ENCODE measurements at places on chromosomes 2 and 18.

GRCh38 chr2:117269574-117269973 lies 544.9 kb upstream of the DDX18 start:
- ATAC-seq = no peak

- ATAC-seq = no peak
Measured at GRCh38 chr2:43186679-43187374, 39.6 kb downstream of the ZFP36L2 start.

DNA sequence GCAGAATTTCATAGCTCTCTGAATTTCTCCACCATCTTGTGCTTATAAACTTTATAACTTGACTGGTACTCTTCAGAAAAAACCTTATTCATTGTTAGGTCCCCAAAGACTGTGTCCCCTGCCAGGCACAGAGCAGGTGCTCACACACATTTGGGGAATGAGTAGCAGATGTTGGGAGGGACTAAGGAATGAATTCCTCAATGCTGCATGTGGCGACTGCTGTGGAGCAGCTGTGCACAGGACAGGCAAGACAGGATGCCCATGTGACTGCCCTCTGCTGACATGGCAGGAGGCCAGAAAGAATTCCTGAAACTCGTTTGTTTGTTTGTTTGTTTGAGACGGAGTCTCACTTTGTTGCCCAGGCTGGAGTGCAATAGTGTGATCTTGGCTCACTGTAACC lies 122.3 kb upstream of the ITGA6 start:
- ATAC-seq = no peak

GRCh38 chr2:18247282-18248110 lies 313.0 kb downstream of the RDH14 start:
- no peak for ATAC-seq

DNA sequence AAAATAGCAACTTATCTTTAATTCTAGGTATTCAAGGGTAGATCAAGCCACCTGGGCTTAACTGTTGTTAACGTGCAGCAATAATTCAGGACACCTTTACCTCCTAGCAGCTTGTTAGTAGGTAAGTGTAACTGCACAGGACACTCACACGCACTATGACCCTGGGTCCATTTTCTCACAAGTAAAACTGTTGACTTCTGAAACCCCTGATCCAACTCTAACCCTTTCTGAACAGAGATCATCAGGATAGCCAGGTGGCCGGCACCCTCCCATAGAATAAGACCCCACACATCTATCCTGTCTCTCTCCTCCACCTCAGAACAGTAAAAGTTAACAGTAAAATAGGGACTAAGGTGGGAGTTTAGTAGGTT lies 610 bp downstream of the SPC25 start:
- no peak for ATAC-seq

- ATAC-seq = no peak
Measured at GRCh38 chr2:237865623-237866041, 6.2 kb downstream of the RAMP1 start.

DNA sequence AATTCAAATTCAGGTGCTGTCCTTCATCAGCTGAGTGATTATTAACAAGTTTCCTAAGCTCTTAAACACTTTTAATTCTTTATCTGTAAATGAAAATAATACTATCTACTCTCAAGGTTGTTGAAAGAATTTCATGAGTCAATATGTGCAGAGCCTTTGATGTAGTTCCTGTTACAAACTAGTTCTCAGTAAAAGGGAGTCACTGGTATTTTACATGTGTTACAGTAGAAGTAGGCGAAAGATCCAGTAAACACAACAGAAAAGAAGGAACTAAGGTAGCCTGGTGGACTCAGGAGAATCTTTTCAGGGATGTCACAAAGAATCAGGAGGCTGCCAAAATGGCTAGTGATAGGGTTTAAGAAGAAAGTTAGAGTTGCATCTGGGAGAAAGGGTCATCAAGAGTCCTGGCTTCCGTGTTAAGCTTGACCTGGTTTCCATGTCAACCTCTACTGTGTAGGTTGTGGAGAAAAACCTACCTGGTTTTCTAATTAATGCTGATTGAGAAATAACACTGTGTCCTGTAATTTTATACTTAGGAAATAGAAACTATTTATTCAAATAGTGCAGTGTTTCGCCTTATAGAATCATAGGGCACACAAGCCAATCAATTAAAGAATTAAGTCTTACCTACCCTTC lies 58.3 kb upstream of the TRIB2 start:
- ATAC-seq = no peak

GRCh38 chr18:77073336-77074093 lies 59.1 kb downstream of the MBP start:
- ATAC-seq = no peak

DNA sequence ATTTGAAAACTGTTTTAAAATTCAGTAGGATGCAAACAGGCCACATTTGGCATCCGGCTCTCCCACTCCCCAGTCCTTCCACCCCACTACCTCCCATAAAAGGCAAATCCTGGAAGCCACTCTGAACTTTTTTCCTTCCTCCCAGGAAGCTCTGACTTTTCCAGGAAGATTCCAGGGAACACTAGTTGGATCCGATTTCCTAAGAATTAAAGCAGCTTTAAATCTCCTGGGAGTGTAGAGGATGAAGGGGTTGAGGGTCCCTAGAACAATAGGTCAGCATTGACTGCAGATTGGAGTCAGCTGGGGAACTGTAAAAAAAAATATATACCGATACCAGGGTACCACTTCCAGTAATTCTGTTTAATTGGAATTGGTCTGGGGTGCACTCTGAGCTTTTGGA lies 76.9 kb downstream of the CRIM1 start:
- ATAC-seq = no peak

DNA sequence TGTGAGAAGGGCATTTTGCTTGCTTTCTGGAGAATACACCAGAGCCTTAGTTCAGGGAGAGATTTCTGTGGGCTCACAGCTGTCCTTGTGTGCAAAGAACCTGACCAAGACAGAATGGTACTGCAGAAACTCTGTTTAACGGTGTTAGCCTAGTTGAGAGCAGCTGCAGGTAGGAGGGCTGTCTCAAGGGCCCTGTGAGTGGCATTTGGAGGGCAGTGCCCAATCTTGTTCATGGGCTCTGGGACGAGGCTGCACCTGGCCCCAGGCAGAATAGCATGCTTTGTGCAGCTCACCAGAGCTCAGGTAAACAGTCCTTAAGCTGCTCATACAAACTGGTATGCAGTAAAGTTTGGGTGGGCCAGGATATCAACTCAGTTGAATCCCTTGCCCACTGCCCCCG lies 16.9 kb upstream of the RGPD4 start:
- peak; percentile 49 for ATAC-seq

- peak; percentile 65 for ATAC-seq
Measured at GRCh38 chr2:223727562-223727961, 109.8 kb downstream of the AP1S3 start.

- no peak for ATAC-seq
Measured at GRCh38 chr18:37570336-37570930, 4.8 kb upstream of the CELF4 start.

- ATAC-seq = no peak
Measured at GRCh38 chr2:232492236-232492848, 4.7 kb upstream of the ECEL1 start.

- ATAC-seq = no peak
Measured at GRCh38 chr2:232871835-232872736, 2.0 kb downstream of the SNORC start.

- peak; percentile 80 for ATAC-seq
Measured at GRCh38 chr2:65228263-65228750, 676 bp downstream of the ACTR2 start.
